ENCODE measurements at places on chromosomes 13 and 19.

DNA sequence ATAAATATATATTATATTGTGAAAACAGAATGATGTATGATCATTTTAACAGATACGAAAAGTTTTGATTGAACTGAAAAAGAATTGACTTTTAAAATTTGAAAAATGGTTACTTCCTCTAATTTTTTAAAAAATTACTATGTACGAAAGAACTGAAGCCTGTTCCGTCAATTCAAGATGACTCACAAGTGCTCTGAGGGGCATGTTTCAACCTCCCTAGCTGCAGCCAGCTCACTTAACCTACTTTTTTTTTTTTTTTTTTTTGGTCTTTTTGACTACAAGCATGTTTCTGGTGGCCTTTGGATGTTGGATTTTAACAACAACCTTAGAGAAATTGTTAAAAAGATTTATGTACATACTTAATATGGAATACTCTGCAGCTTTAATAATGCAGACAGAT lies 1139.3 kb downstream of the DIAPH3 start:
- no peak for DNase-seq

DNA sequence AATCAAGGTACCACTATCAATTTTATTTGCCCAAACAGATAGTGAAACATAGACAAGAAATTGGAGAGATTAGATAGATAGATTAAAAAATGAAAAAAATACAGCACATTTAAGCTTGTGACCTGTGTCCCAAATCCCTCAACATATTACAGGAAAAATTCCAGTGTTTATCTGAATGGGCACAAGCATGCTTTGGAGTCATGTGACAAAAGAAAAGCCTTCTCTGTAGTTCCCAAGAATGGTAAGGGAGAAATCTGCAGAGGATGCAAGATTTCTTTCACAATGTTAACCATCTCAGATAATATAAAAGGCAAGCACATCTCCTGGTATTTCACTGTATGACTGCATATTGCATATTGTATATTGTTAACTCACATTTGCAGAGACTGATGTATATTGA lies 168.0 kb downstream of the PCDH9 start:
- DNase-seq, result no peak

DNA sequence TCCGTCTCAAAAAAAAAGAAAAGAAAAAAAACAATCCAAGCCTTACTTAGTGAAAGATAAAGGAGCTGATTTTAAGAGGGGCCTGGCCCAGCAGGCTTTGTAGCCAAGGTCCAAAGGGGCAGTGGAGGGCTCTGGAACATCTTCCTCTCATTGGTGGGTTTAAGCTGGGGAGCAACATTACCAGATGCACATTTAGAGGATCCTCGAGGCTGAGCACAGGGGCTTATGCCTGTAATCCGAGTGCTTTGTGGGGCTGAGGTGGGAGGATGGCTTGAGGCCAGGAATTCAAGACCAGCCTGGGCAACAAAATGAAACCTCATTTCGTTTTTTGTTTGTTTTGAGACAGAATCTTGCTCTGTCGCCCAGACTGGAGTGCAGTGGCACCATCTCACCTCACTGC lies 8.0 kb upstream of the TMEM160 start:
- no peak for DNase-seq

DNA sequence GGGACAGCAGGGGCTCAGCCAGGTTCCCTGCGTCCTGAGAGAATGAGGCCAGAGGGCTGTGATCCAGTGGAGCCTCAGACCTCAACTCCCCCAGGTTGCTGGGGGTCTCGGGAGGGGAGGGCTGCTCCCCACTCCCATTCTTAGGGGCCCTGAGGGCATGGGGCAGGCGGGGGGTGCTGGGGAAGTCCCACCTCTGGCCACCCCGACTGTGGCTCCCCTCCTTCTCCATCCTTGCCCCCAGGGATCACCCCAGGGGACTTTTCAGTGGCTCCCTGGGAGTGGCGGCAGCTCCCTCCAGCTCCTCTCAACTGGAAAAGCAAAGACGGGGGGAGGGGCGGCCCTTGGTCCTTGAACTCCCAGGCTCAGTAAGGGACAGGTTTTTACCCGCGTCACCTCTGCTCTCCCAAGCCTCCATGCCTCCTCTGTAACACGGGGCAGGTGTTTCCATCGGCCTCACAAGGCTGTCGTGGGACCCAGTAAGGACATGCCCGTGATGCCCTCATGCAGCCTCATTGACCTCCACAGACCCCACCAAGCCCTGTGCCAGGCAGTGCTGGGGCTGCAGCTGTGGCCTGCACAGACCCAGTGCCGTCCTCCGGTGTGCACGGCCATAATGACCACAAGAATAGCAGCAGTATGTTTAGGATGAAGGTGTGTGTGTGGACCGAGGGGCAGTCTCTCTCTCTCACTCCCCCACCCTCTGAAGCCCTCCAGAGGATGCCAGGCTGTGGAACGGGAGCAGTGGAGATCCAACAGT lies 11.6 kb upstream of the TOMM40 start:
- DNase-seq, result no peak

DNA sequence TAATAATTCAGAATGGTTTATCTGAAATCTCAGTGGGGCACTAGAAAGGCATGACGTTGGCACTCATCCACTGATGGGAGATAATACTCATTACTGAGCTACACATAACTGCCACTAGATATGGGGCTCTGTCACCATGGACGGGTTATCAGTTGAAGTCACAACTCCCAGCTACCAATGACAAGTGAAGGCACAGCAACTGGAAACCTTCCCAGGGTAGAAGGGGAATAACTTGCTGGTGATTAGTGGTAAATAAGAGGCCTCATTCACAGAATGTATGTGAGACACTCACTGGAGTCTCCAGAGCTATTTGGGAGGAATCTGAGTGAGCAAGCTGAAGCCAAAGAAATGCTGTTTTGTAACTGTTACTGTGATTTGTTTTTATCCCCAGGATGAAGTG lies 249.6 kb downstream of the ENOX1 start:
- DNase-seq, result no peak

GRCh38 chr19:42065511-42065910 lies 4.5 kb downstream of the GRIK5 start:
- DNase-seq, result no peak

- no peak for DNase-seq
These were observed 1442.6 kb downstream of the SLITRK5 start for GRCh38 chr13:89113744-89114143.

DNA sequence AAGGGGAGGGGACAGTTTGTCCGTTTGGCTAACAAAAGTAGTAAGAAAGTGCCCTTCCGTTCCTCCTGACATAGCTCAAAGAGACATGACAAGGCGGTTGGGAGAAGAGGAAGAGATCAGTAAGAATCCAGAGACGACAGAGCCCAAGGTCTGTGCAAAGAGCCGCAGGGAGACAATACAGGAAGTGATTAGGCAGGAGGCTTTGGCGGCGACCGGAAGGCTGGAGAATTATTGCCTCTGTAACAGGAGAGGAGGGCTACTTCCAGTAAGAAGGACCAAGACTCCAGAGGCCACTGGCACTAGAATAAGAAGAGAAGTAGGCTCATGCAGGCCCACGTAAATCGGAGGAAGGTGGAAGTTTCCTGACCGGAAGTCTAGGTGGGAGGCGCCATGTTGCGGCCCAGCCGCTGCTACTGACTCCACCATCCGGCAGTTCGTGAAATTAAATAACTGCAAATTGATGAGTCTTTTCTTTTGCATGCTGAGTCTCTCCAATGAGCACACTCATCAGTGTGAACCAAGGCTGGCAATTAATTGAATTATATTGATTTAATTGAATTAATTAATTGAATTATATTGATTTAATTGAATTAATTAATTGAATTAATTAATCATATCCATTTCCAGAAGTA lies 9.9 kb downstream of the RFX2 start:
- peak; percentile 80 for DNase-seq

DNA sequence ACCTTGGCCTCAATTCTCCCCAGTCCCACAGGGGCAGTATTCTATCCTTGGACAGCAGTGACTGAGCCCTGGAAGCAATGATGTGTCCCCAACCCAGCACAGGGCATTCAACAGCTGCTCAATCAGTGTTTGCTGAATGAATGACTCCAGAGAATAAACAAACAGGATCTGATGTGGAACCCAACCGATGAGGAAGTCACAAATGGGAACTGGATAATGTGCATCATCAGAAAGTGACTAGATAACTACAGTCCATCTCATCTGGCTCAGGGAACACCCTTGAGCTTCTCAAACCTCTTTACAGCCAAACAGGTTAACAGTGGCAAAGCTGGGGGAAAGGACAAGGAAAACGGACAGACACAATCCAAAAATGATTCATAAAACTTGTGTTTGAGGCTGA lies 8.2 kb downstream of the SLC25A30 start:
- DNase-seq, result no peak

GRCh38 chr13:113632706-113633484 lies 25.1 kb downstream of the ATP4B start:
- no peak for DNase-seq

DNA sequence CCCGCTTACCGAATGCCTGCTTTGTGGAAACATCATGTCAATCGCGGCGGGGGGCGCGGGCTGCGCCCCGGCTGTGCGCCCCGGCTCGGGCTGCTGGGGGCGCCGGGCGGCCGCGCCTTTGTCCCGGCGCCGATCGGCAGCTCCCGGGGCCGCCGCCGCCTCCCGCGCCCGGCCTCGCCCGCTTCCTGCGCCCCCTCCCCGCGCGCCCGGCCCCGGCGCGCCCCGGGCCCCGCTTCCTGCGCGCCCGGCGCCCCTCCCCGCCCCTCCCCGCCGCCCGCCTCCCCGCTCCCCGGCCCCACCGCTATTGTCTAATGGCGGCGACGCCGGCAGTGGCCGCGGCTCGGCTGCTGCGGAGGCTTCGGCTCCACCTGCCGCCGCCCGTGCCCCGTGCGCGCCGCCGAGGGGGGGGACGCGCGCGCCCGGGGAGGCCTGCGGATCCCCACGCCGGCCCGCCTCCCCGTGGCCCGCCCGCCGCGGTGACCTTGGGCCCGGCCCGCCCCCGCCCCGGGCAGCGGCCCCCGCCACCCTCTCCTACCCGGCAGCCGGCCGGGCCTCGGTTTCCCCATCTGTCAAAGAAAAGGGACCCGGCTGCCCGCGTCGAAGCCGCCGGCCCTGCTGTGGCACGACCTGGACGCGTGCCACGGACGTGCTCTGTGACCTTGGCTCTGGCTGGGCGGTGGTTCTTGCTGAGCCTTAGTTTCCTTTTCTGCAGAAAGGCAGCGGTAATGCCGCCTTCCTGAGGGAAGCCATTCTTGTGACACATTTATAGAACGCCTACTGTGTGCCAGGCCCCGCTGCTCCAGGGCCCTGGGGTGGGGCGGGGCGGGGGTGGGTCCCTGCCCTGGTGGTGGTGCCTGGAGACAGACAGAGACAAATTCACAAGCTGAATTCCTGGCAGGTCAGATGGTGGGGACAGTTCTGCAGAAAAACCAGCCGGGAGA lies at the start of gene TLE5:
TLE5 (minus strand) TSS at position 331 of the 941 bp plus-strand sequence; CDS start at position 36, 295 bp downstream.
- no peak for DNase-seq

DNA sequence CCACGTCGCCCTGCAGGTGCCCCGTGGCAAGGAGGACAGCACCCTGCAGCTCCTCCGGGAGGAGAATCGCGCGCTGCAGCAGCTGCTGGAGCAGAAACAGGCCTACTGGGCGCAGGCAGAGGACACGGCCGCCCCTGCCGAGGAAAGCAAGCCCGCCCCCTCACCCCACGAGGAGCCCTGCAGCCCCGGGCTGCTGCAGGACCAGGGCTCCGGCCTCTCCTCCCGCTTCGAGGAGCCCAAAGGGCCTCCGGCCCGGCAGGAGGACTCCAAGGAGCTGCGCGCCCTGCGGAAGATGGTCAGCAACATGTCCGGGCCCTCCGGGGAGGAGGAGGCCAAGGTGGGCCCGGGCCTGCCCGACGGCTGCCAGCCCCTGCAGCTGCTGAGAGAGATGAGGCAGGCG lies 11.6 kb downstream of the CBY2 start:
- DNase-seq, result no peak

GRCh38 chr19:35742121-35742724 lies at the start of gene IGFLR1:
Gene IGFLR1 (minus strand): TSS chr19:35742452. CDS start chr19:35741180, 1,272 bp downstream.
- DNase-seq, result no peak

- DNase-seq, result no peak
These were observed 420.9 kb upstream of the NBEA start for GRCh38 chr13:34521171-34521570.

GRCh38 chr19:343451-343931 lies 1.1 kb downstream of the MIER2 start:
- DNase-seq, result no peak

DNA sequence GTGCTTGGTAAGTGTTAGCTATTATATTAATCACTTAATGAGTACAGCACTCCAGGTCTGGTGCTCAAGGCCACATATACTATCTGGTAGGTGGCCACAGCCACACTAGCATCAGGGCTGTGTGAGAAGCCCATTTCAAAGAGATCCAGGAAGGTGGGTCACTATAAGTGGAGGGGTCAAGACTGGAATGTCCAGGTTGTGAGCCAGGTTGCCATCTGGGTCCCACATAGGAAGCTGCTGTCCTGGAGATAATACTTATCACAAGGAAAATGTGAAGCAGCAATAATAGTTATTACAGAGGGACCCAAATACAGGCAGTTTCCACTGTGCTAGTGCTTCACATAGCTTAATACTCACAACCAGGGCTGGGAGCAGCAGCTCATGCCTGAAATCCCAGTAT lies 13.1 kb downstream of the C19orf47 start:
- DNase-seq, result no peak

- no peak for DNase-seq
These were observed 501.3 kb upstream of the ARGLU1 start for GRCh38 chr13:107069108-107069776.

DNA sequence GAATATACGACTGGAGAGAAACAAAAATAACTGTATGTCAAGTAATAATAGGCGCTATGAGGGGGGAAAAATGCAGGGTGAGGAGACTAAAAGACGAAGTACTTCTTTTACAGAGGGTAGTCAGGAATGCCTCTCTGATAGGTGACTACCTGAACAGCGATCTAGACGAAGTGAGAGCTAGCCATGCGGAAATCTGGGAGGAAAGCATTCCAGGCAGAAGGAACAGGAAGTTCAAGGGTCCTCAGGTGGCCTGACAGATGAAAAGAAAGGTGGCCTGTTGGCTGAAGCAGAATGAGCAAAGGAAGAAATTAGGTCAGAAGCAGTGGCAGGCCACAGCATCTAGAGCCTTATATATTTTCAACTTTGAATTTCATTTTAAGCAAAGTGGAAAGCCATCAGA lies 13.3 kb downstream of the ZDHHC20 start:
- no peak for DNase-seq

DNA sequence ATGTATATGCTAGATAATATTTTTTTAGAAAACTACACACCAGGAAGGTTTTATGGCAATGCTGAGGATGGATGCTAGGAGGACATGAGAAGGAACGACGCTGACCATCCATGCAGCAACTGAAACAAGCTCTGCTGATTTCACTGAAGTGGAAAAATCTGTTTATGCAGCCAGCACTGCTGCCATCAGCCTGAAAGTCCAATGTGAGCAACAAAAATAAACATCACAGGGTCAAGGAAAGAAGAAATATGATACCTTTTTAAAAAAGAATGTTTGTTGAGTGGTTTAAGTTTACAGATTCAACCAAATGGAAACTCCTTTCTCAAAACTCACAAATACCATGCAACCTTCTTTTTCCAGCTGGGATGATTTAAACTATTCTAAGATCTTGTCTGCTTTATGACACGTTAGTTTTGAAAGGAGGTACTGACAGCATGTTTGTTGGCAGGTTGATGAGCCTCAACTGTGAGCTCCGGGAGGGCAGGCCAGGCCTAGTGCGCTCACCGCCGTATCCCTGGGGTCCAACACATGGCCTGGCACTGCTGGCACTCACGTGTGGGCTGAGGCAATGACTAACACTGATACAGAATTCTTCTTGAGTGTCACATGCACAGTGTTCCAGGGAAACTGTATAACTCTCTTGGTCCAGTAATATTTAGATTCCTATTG lies 46.8 kb downstream of the LATS2 start:
- no peak for DNase-seq

- DNase-seq, result no peak
These were observed 27.4 kb downstream of the EFNA2 start for GRCh38 chr19:1312767-1313694.

- no peak for DNase-seq
These were observed 437.7 kb downstream of the TSHZ3 start for GRCh38 chr19:30911491-30911890.

GRCh38 chr13:110662091-110662490 lies 43.8 kb downstream of the CARS2 start:
- no peak for DNase-seq

All from KG1 (cell line).